ENCODE measurements at places on chromosomes 7 and 10. TPM values are rescaled to one million over a fixed set of nuclear protein-coding genes. Genes with fewer than 3 reads are reported as not detected.

GRCh38 chr10:37754538-37755323 is 102.7 kb downstream of the ZNF248 start:
- no peak overlapping the region for H3K4me3 ChIP-seq
- H3K27me3 ChIP-seq = no peaks in the 10 kb centered on the region
- DNase-seq = no peak
- no peaks in the 10 kb centered on the region for H3K36me3 ChIP-seq

- H3K4me3 ChIP-seq = no peak overlapping the region
- H3K27me3 ChIP-seq = no peaks in the 10 kb centered on the region
- no peak for DNase-seq
Measured at GRCh38 chr7:68250143-68250542, 1253.5 kb downstream of the TYW1 start.

DNA sequence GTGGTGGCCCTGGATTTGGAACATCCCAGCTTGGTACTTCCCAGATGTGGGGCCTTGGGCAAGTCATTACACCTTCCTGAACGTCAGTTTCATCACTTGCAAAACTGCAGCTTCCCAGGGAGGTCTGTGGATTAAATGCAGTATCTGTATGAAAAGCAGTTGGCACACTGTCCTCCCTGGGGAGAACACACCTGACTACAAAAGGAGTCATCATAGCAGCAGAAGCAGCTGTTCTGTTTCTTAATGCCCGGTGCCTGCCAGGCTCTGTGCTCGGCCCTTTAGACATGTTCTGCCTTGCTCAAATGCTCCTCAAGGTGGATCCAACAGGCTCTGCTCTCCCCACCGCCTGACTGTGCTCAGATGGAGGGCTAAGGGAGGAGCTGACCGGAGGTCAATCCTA is 31.0 kb downstream of the CDCA7L start:
- DNase-seq = no peak
- no peaks in the 10 kb centered on the region for H3K27me3 ChIP-seq
- no peak overlapping the region for H3K4me3 ChIP-seq
- peaks cover 6% of the 10 kb centered on the region for H3K36me3 ChIP-seq
- peaks cover 7% of the 10 kb centered on the region for H3K4me1 ChIP-seq

- no peak for DNase-seq
- peak overlapping the region; percentile 59 for H3K4me3 ChIP-seq
- H3K27ac ChIP-seq = peak overlapping the region; percentile 65
- peaks cover 18% of the 10 kb centered on the region for H3K4me1 ChIP-seq
Measured at GRCh38 chr7:130493275-130493873, 1.5 kb downstream of the MEST start.

DNA sequence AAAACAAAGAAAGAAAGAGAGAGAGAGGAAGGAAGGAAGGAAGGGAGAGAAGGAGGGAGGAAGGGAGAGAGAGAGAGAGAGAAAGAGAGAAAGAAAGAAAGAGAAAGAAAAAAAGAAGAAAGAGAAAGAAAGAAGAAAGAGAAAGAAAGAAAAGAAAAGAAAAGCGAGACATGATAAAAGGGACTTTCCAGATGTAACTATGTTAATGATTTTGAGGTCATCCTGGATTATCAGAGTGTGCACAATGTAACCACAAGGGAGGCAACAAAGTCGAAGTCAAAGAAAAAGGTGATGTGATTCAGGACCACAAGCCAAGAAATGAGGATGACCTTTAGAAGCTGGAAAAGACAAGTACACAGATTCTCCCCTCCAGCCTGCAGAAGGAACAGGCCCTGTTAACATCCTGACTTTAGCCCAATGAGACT is 48.9 kb upstream of the PAX2 start:
- peaks cover 8% of the 10 kb centered on the region for H3K27me3 ChIP-seq
- no peak overlapping the region for H3K4me3 ChIP-seq
- no peaks in the 10 kb centered on the region for H3K36me3 ChIP-seq

DNA sequence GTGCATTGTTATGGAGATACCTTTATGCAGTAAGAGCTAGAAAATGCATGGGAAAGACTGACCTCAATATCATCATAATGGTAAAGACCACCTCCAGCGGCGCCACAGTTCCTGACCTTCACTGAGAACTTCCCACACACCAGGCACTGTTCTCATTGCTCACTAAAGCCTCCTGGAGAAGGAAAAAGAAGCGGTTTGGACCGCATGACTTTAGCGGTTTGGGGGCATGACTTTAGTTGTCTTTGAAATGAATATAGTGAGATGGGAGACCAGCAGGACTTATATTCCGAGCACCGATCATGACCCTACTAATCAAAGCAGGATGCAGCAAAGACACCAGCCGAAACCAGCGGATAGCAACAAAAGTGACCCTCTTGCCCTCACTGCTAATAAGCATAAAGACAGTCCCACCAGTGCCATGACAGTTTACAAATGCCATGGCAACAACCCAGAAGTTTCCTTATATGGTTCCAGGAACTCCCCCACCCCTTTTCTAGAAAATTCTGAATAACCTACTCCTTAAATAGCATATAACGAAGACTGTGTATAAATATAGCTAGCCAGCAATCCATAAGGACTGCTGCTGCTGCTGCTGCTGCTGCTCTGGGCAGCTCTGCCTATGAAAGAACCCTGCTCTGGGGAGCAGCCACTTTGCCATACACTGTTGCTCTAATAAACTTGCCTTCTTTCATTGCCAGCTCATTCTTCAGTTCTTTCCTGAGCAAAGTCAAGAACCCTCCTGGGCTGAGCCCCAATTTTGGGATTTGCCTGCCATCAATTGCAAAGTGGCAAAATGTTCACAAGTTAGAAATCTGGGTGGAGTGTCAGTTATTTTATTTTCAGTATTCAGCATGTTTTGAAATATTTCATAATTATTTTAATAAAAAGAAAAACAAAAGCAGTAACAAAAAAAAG is 694.1 kb downstream of the SUGCT start:
- H3K4me1 ChIP-seq = peaks cover 9% of the 10 kb centered on the region
- no peak overlapping the region for H3K27ac ChIP-seq

- DNase-seq = no peak
- H3K36me3 ChIP-seq = peaks cover 4% of the 10 kb centered on the region
- no peak overlapping the region for H3K27ac ChIP-seq
- H3K4me1 ChIP-seq = no peaks in the 10 kb centered on the region
Measured at GRCh38 chr7:154649434-154649833, 353.5 kb downstream of the PAXIP1 start.

- H3K36me3 ChIP-seq = no peaks in the 10 kb centered on the region
- no peaks in the 10 kb centered on the region for H3K27me3 ChIP-seq
- no peak overlapping the region for H3K27ac ChIP-seq
- no peak overlapping the region for H3K4me3 ChIP-seq
- DNase-seq = no peak
- no peaks in the 10 kb centered on the region for H3K4me1 ChIP-seq
Measured at GRCh38 chr7:125061776-125062397, 132.3 kb upstream of the POT1 start.

GRCh38 chr10:63430091-63430998 is 35.4 kb downstream of the JMJD1C start:
- H3K4me1 ChIP-seq = no peaks in the 10 kb centered on the region
- peaks cover 6% of the 10 kb centered on the region for H3K36me3 ChIP-seq
- H3K27ac ChIP-seq = no peak overlapping the region
- H3K4me3 ChIP-seq = no peak overlapping the region
- no peak for DNase-seq
- H3K27me3 ChIP-seq = no peaks in the 10 kb centered on the region

- H3K4me1 ChIP-seq = no peaks in the 10 kb centered on the region
- H3K27me3 ChIP-seq = no peaks in the 10 kb centered on the region
- no peak overlapping the region for H3K4me3 ChIP-seq
- H3K36me3 ChIP-seq = no peaks in the 10 kb centered on the region
Measured at GRCh38 chr7:94160719-94161435, 156.7 kb upstream of the BET1 start.

Gene RPEL1
- total RNA-seq = 0.11 TPM

Gene PPP1R3C
- total RNA-seq = 46.8 TPM

Gene GCK
- total RNA-seq = 5.1 TPM

Gene VWC2
- 12.1 TPM for total RNA-seq

Gene DNAJC12
- total RNA-seq = 15.7 TPM
